ENCODE measurements at places on chromosomes 3 and 15. TPM values are rescaled to one million over a fixed set of nuclear protein-coding genes. Genes with fewer than 3 reads are reported as not detected.

The CPN2 gene
- not detected for total RNA-seq

The XCR1 gene
- total RNA-seq: not detected

The GCSAM gene
- total RNA-seq: not detected

The MYRIP gene
- not detected for total RNA-seq

The PPM1M gene
- total RNA-seq: 4.1 TPM

The CP gene
- total RNA-seq: 5.7 TPM

The FETUB gene
- 0.12 TPM for total RNA-seq

The IVD gene
- 12.3 TPM for total RNA-seq

The STRA6 gene
- total RNA-seq: 78.9 TPM

The MYLK gene
- 13.2 TPM for total RNA-seq

The HYAL3 gene
- 8.9 TPM for total RNA-seq

The GALNT15 gene
- total RNA-seq: 0.05 TPM

The GPR156 gene
- total RNA-seq: 0.24 TPM

Measured in A549 treated with Hydrocortisone at 1 μM for 4 hours (cell line).